ENCODE measurements at places on chromosomes 5 and 9.

DNA sequence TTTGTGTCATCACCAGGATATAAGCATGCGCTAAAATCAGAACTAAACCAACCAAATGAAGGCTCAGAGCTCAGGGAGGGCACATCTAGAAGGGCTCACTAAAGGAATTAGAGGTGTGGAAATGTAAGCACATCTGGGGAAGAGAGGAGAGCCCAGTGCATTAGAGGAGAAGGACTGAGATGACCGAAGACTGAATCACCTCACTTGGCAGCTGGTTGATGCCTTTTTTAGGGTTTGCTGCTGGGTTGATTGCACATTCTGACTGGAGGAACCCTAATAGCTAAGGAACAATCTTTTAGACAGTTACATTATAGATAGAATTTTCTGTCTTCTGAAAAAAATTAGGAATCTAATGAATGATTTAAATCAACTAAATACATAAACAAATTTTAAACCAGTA lies 8.2 kb upstream of the IFNA21 start:
- no peaks in the 10 kb centered on the region for H3K27me3 ChIP-seq
- no peak overlapping the region for H3K4me3 ChIP-seq
- no peak overlapping the region for H3K27ac ChIP-seq
- no peak for DNase-seq
- H3K4me1 ChIP-seq, result no peaks in the 10 kb centered on the region

GRCh38 chr5:671459-672328 lies 21.5 kb downstream of the TPPP start:
- no peak overlapping the region for H3K4me3 ChIP-seq
- peak overlapping the region; percentile 54 for H3K27ac ChIP-seq
- peak; percentile 54 for DNase-seq
- H3K27me3 ChIP-seq, result no peaks in the 10 kb centered on the region
- no peaks in the 10 kb centered on the region for H3K36me3 ChIP-seq

GRCh38 chr9:32258482-32258881 lies 126.0 kb upstream of the ACO1 start:
- H3K36me3 ChIP-seq, result no peaks in the 10 kb centered on the region
- H3K4me3 ChIP-seq, result no peak overlapping the region
- DNase-seq, result no peak
- no peaks in the 10 kb centered on the region for H3K4me1 ChIP-seq

- no peaks in the 10 kb centered on the region for H3K4me1 ChIP-seq
- no peak overlapping the region for H3K4me3 ChIP-seq
These were observed 218.4 kb upstream of the KLF4 start for GRCh38 chr9:107707915-107708441.

DNA sequence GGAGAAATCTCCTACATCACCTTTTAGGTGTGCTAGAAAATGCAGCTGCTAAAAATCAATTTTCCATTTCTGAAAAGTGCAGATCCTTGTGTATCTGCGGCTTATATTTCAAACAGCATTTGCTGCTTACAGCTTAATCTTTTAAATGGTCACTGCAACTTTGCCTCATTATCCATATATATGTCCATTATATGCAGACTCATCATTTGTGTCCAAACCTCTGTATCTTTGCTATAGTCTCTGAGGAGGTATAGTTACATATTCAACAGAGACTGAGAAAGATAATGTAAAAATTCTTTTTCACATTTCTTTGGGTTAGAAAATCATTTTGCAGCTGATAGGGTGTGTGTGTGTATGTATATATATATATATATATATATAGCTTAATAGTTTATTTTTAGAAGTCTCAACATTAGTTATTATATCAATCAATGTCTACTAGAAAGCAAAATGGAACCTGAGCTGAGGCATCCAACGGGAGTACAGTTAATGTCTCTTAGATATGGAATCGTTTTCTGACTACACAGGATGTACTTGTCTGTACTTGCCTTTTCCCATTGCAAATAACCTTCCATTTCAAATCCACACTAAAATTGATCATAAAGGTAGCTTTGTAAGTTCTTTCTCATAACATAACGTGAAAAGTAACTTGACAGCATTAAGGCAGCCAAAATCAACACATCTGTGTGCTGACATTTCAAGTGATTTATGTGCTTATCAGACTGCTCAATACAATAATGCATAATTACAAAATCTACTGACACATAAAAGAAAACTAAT lies 267.0 kb upstream of the HAPLN1 start:
- H3K27me3 ChIP-seq, result no peaks in the 10 kb centered on the region
- no peaks in the 10 kb centered on the region for H3K4me1 ChIP-seq
- no peak overlapping the region for H3K27ac ChIP-seq
- H3K36me3 ChIP-seq, result no peaks in the 10 kb centered on the region

- peak; percentile 24 for DNase-seq
- no peaks in the 10 kb centered on the region for H3K36me3 ChIP-seq
- no peak overlapping the region for H3K27ac ChIP-seq
- no peaks in the 10 kb centered on the region for H3K4me1 ChIP-seq
- no peak overlapping the region for H3K4me3 ChIP-seq
- H3K27me3 ChIP-seq, result no peaks in the 10 kb centered on the region
These were observed 25.7 kb downstream of the PDGFRB start for GRCh38 chr5:150129813-150130492.

GRCh38 chr5:96279801-96280542 lies 153.1 kb downstream of the PCSK1 start:
- DNase-seq, result no peak
- no peak overlapping the region for H3K27ac ChIP-seq
- no peaks in the 10 kb centered on the region for H3K36me3 ChIP-seq
- H3K4me3 ChIP-seq, result no peak overlapping the region

- H3K4me3 ChIP-seq, result no peak overlapping the region
- no peaks in the 10 kb centered on the region for H3K4me1 ChIP-seq
- no peak for DNase-seq
- H3K27me3 ChIP-seq, result no peaks in the 10 kb centered on the region
- no peaks in the 10 kb centered on the region for H3K36me3 ChIP-seq
- no peak overlapping the region for H3K27ac ChIP-seq
These were observed 74.8 kb downstream of the NEK6 start for GRCh38 chr9:124332361-124333202.

DNA sequence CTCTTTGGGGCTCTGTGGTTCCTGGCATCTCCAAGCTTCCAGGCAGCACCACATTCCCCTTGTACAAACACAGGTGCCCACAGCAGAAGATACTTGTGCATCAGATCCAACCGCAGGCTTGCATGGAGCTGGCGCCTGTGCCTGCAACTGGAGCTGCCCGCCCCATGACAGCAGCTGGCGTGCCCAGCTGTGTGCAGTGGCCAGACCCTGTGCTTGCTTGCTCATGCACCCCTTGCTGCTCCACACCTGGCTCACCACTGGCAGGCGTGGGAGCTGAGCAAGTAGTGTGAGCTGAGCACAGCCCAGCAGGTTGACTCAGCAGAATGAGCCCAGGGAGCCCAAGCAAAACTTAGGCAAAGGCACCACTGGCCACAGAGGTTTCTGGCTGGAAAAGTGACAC lies 84.4 kb upstream of the STARD4 start:
- no peak overlapping the region for H3K27ac ChIP-seq
- H3K27me3 ChIP-seq, result no peaks in the 10 kb centered on the region
- no peaks in the 10 kb centered on the region for H3K4me1 ChIP-seq

DNA sequence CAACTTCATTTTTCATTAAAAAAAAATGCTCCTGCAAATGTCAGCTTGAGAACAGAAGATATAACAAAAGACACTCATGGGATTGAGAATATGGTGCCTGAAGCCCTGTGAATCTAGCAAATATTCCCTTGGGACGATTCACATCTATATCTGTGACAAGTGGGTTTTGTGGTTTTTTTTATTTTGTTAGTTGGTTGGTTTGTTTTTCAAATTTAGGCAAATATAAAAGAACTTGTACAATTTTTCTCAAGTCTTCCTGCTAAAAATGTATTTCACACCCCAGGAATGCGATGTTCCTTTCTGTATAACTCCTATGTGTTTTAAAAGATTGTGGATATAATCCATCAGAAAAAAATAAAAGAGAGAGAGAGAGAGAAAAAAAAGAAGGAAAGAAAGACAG lies 1061.8 kb upstream of the ARRDC3 start:
- H3K4me1 ChIP-seq, result no peaks in the 10 kb centered on the region
- H3K27me3 ChIP-seq, result no peaks in the 10 kb centered on the region
- H3K36me3 ChIP-seq, result no peaks in the 10 kb centered on the region
- DNase-seq, result no peak
- H3K27ac ChIP-seq, result no peak overlapping the region

DNA sequence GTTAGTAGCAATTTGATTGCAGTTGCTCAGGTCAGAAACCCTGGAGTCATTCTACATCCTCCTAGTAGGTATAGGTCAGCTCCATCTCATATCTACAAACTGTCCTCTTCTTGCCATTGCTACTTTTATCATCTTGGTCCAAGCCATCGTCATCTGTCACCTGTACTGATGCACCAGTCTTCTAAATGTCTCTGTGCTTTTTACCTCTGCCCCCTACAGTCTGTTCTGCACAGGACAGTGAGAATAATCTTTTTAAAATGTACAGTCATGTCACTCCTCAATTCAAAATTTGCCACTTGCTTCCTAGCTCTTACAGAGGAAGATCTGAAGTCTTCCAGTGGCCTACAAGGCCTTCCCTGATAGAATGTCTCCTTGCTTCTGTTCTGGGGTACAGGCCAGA lies 6.8 kb downstream of the NNT start:
- no peak for DNase-seq
- H3K27me3 ChIP-seq, result no peaks in the 10 kb centered on the region
- peaks cover 9% of the 10 kb centered on the region for H3K36me3 ChIP-seq
- H3K4me1 ChIP-seq, result peaks cover 3% of the 10 kb centered on the region
- H3K4me3 ChIP-seq, result no peak overlapping the region

DNA sequence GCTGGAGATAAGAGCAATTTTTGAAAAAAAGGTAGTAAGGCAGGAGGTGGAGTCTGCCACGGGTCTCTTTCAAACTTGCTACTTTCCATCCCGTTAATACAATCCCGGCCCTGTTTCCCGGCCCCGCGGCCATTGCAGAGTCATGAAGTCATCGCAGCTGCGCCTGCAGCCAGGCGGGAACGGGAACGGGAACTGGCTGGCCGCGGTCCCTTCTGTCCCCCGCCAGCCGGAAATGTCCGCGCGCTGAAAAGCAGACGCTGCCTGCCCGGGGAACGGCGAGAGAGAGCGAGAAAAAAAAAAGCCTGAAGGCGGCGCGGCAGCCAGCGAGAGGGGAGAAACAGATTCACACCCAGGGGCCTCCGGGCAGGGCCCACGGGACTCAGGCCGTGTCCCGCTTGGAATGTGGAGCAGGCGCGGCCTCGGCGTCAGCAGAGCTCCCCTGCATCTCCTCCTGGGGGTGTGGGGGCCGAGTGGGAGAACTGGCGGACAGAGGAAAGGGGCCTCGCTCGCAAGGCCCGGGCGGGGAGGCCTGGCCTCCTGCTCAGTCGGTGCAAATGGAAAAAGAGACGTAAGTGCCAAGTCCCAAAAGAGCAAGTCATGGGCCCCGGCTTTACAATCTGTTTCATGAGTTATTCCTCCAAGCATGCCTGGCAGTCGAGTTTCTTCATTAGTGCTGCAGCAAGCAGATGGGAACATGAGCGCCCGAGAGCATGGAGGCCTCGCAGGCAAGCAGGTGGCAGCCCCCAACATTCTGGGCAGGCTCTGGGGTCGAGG lies 201.2 kb upstream of the GAS1 start:
- no peak for DNase-seq
- H3K4me3 ChIP-seq, result no peak overlapping the region
- H3K36me3 ChIP-seq, result no peaks in the 10 kb centered on the region

Data from CD8-positive, alpha-beta memory T cell (primary cell).